Memory B cell (primary cell): ENCODE measurements at places on chromosomes 4 and X.

GRCh38 chrX:71637848-71638247 lies 19.5 kb upstream of the CXCR3 start:
- DNase-seq, result no peak

GRCh38 chr4:93776386-93777080 lies 52.0 kb upstream of the ATOH1 start:
- DNase-seq, result no peak

DNA sequence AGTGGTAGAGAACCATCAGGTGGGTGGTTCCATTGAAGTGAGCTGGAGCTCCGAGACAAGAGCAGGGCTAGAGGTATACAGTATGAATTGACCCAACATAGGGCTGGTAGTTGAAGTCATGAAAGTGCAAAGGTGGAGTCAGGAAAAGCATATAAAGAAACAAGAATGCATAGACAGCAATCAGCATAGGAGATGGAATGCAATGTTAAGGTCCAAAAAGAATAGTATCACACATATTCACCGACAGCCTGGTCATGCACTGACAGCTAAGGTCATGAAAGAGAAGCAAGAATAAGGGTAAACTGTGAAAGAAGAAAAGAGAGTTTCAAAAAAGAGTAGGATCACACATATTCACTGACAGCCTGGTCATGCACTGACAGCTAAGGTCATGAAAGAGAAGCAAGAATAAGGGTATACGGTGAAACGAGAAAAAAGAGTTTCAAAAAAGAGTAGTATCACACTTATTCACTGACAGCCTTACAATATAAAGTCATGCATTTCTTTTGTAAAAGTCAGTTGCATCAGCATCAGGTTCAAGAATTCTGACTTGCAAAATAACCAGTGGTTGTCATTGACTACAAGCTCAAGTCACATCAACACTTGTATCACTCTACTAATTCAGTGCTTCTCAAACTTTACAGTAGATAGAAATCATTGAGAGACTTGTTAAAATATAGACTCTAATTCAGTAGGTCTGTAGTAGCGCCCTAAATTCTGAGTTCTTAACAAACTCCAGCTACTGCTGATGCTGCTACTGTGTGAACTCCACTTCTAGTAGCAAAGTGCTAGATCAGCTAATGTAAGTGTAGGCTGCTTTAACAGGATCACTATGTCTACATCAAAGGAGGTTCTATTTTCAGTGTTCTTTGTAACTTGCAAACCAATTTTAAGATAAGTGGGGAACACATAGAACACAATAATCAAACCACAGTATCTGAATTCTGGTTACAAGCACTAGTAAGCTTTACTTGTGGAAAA lies 221.9 kb downstream of the PDGFC start:
- no peak for DNase-seq

- DNase-seq, result no peak
These were observed 183.3 kb downstream of the SH3KBP1 start for GRCh38 chrX:19704132-19704531.

- no peak for DNase-seq
These were observed 189.9 kb downstream of the INPP4B start for GRCh38 chr4:142656178-142656577.

GRCh38 chr4:2882341-2882740 lies 38.7 kb downstream of the ADD1 start:
- no peak for DNase-seq

GRCh38 chrX:124796989-124797388 lies 450.6 kb downstream of the SH2D1A start:
- DNase-seq, result no peak

DNA sequence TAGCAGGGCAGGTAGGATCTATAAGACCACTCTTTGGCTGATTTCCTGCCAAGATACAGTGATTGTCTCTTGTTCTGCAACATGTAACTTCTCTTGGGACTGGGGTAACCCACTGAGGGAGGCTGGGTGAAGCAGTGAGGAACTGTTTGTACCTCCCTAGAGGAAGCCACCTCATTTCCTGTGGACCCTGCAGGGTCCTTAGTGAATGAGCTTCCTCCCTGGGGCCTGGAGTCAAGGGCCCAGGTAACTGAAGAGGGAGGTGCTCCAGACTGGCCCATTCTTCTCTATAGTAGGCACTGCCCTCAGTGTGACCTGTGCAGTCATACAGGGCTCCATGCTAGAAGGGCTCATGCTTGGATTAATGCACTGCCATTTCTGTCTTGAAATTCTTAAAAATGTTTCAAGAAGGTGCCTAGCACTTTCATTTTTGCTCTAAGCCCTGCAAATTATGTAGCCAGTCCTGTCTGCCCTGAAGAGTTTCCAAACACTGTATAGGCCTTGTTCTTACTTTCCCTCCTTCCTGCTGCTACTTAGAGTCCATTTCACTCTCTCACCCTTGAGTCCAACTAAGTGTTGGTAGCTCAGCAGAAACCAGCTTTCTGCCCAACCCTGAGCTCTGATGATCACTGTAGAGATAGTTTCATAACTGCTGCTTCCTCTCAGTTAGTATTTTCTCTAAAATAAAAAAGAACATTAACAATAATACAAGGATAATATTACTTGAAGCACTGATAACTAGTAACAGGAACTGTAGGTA lies 8.5 kb upstream of the GRIA3 start:
- DNase-seq, result no peak

GRCh38 chr4:64771149-64771548 lies 361.9 kb upstream of the TECRL start:
- no peak for DNase-seq

GRCh38 chrX:54447461-54447860 lies 7.3 kb downstream of the TSR2 start:
- DNase-seq, result no peak

DNA sequence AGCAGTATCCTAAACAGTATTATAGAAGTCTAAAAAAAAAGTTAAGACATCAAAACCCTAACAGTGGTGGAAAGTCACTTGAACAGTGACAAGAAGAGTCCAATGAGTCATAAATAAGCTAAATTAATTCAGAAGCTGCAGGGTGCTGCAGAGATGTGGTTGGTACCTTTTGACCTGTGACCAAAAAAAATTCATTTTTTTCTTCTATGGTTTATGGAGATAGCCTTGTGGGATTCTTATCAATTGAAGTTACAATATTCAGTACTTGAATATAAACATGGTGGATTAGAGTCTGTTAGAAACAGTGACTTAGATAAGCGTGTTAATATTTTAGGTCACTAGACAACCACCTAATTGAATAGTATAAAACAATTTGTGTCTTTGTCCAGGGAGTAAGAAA lies 35.4 kb downstream of the CCSER1 start:
- DNase-seq, result no peak

DNA sequence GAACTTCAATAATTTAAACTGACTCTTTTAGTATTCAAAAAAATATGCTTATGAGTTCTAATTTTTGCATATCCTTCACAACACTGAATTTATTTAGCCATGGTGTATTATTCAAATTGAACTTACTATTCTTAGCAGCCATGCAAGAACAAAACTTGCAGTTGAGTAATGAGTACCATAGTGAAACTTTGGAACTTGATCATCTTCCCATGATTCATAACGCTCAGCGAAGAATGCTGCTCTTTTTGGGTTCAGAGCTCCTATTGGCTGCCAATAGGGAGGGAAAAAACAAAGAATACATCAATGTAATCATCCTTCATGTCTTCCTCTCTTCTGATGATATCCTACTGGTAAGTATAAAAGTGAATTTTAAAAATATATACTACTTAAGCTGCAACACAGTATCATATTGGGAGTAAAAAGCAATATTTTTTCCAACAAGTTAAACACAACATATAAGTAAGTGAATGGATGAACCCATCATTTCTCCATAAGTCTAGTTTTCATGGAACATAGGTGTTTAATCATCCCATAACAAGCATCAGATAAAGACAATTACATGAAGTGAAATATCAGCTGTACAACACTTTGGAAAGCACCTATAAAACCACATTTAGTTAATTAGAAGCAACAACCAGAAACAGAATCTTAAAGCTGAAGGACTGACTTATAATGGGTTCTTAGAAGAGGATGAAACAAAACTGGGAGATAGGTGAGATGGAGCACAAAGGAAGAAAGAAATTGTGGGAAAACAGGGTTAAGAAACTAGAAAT lies 145.2 kb upstream of the MAB21L2 start:
- DNase-seq, result no peak

DNA sequence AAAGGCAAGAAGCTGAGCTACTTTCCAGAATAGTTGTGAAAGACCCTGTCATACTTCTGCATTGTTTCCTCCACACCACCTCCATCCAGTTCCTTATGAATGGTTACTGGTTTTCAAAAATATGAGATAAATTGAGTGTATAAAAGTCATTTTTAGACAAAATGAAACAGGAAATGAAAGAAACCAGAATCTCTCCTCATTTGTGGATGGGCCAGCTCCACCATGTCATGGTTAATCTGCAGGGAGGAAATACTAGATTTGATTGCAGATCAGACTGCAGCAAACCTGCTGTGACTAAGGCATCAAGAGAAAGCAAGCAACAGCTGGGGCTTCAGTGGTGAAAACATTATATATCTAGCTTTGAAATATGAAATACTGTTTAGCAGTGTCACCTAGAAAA lies 23.8 kb downstream of the F9 start:
- DNase-seq, result no peak

GRCh38 chr4:139299536-139299935 lies 1.8 kb upstream of the NAA15 start:
- DNase-seq, result no peak

DNA sequence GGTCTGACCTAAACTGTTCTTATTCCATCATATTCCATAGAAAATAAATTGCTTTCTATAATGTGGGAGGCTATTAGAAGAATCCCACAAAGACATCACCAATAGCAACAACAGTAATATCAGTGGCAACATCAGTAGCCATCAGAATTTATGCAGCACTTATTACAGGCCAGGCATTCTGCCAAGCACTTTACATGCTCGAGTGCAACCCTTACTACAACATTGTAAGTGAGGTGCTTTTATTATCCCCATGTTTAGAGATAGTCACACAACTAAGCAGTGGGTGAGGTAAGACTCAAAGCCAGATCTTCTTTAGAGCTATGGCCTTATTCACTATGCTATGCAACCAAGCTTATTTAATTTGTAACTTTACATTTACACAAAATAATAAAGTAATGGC lies 317.1 kb upstream of the BMP3 start:
- no peak for DNase-seq
